ENCODE measurements at places on chromosomes 7 and 10. TPM values are rescaled to one million over a fixed set of nuclear protein-coding genes. Genes with fewer than 3 reads are reported as not detected.

The PDK4 gene
- total RNA-seq: 1.4 TPM

The DNAJC2 gene
- total RNA-seq: 34.4 TPM

The EBF3 gene
- total RNA-seq: 21.9 TPM

The ASB10 gene
- 0.99 TPM for total RNA-seq

The UCMA gene
- total RNA-seq: not detected

The BAIAP2L1 gene
- 19.7 TPM for total RNA-seq

The AKR1C8 gene
- total RNA-seq: not detected

The PI4K2A gene
- 33.7 TPM for total RNA-seq

The ASB4 gene
- not detected for total RNA-seq

The ITGB8 gene
- total RNA-seq: 23.6 TPM

The FMC1 gene
- 25.7 TPM for total RNA-seq

The CTAGE6 gene
- 0.08 TPM for total RNA-seq

The HOXA13 gene
- total RNA-seq: 0.26 TPM

The GRM3 gene
- not detected for total RNA-seq

The CLDN12 gene
- 42.0 TPM for total RNA-seq

The MBL2 gene
- total RNA-seq: not detected

The FAM25A gene
- not detected for total RNA-seq

The PSTK gene
- total RNA-seq: 6.8 TPM

The GPRIN2 gene
- not detected for total RNA-seq

The HACD1 gene
- 123 TPM for total RNA-seq

All from myocyte (in vitro differentiated cells).